ENCODE measurements at places on chromosomes 2 and 18. TPM values are rescaled to one million over a fixed set of nuclear protein-coding genes. Genes with fewer than 3 reads are reported as not detected.

DNA sequence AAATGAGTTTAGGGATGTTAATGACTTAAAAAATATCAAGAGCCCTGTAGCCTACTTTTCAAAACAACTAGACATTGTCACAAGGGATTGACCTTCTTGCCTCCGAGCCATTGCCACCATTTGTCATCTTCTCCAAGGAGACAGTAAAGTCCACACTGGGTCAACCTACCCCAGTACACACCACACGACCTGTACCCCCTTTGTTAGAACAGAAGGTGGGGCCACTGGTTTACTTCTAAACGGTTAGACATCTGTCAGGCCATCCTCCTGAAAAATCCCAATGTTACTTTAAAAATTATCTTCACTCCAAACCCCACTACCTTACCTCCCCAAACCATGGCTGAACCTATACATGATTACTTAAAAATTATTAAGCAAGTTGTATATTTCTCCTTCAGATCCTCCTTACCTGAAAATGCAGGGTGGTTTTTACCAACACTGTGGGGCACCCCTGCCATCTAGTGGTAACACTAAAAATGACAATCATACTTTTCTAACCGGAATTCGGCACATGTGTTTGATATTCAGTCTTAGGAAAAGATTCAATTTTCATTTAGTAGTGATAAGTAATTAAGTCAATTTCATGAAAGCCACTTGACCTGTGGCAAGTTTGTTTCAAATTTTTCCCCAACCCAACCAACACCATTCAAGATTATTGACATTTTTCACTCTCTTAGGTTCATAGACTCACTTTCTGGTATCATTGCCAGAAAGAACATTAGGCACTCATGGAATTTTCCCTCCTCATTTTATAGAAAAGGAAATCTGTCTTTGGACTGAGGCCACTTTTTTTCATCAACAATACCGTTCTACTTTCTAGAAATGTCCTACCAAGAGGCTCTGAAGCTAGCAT lies 265.3 kb upstream of the PKDCC start:
- no peaks in the 10 kb centered on the region for H3K4me1 ChIP-seq
- H3K27me3 ChIP-seq, result no peaks in the 10 kb centered on the region
- DNase-seq, result no peak
- H3K4me3 ChIP-seq, result no peak overlapping the region
- H3K36me3 ChIP-seq, result no peaks in the 10 kb centered on the region
- no peak overlapping the region for H3K27ac ChIP-seq

The PSMA8 gene
- not detected for total RNA-seq

GRCh38 chr2:191713837-191714236 lies 35.9 kb downstream of the NABP1 start:
- no peaks in the 10 kb centered on the region for H3K27me3 ChIP-seq
- no peaks in the 10 kb centered on the region for H3K4me1 ChIP-seq
- DNase-seq, result no peak

DNA sequence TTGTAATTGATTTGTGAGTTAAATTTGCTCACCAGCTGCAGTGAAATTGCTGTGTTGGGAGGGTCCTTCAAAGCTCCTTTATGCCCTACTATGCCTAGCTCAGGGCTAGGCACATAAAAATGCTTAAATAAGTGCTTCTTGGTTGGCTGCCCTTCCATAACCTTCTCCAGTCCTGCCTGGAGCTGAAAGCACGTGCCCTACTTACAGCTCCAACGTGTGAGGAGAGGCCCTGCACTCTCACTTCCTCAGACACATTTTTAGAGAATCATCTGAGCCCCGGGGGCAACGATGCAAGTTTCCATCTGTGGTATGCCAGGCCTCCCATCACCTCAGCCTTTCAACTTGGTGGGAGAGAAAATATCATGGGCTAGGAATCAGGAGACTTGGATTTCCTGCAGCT lies 202.7 kb downstream of the BCL11A start:
- no peaks in the 10 kb centered on the region for H3K36me3 ChIP-seq
- no peak for DNase-seq
- no peak overlapping the region for H3K4me3 ChIP-seq
- no peaks in the 10 kb centered on the region for H3K27me3 ChIP-seq

- no peaks in the 10 kb centered on the region for H3K4me1 ChIP-seq
- no peak for DNase-seq
- no peaks in the 10 kb centered on the region for H3K36me3 ChIP-seq
- H3K27me3 ChIP-seq, result no peaks in the 10 kb centered on the region
- H3K27ac ChIP-seq, result no peak overlapping the region
Measured at GRCh38 chr2:229133155-229133772, 137.8 kb downstream of the PID1 start.

The MYL1 gene
- total RNA-seq, result 0.48 TPM

- no peaks in the 10 kb centered on the region for H3K27me3 ChIP-seq
- H3K4me1 ChIP-seq, result no peaks in the 10 kb centered on the region
- DNase-seq, result peak; percentile 80
- peak overlapping the region; percentile 96 for H3K27ac ChIP-seq
Measured at GRCh38 chr18:76620321-76621170, 125.5 kb upstream of the ZNF516 start.

DNA sequence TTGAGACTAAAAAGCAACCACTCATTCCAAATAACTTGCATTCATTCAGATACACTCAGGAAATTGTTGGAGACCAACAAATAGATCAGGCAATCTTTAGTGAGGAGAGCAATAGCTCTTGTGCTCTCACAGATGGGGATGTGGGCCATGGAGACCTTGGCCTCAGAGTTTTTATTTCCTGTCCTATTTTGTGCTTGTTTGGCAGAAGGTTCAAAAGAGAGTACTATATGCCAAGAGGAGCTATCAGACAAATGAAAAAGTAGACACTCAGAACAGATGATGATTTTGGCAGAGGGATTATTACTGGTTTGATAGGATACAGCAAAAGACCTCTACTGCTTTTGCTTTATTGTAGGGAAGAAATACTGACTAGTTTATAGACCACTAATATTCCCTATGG lies 230.2 kb downstream of the KCNE4 start:
- no peak overlapping the region for H3K4me3 ChIP-seq
- no peaks in the 10 kb centered on the region for H3K4me1 ChIP-seq
- DNase-seq, result no peak
- no peak overlapping the region for H3K27ac ChIP-seq
- H3K36me3 ChIP-seq, result no peaks in the 10 kb centered on the region

- H3K4me1 ChIP-seq, result no peaks in the 10 kb centered on the region
- no peaks in the 10 kb centered on the region for H3K27me3 ChIP-seq
- H3K27ac ChIP-seq, result no peak overlapping the region
- no peak for DNase-seq
Measured at GRCh38 chr2:96359310-96359709, 23.7 kb downstream of the NCAPH start.

DNA sequence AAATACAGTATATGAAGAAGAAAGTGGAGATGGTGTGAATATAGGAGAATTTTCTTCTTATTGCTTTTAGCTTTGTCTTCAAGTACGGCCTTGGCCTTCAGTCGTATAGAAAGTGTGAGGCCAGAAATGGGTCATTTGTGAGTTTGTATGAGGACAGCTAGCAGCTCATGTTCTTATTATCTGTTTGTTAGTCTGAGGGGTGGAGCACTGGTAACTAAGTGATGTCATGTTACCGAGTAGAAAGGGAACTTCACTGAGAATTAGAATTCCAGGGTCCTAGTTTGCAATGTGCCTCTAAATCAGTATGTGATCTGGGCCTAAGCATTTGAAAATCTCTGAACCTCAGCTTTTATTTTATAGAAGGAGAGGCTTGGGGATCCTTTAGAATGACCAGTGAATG lies 588.6 kb downstream of the NRXN1 start:
- H3K27me3 ChIP-seq, result no peaks in the 10 kb centered on the region
- H3K27ac ChIP-seq, result no peak overlapping the region
- DNase-seq, result no peak

DNA sequence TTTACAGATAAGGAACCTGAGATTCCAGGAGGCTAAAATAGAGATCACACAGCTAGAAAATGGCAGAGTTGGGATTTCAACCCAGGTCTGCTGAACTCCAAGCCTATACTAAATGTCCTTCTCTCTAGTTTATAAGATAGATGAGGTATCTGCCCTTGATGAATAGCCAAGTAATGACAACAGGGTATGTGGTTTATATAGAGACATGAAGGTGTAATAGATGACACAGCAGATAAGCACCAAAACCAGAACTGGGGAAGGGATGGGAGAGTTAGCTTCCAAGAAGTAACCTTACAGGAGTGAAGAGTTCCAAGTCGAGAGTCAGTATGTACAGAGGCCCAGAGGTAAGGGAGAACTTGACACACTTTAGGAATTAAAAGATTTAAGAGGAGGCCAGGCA lies 104.7 kb upstream of the UBXN4 start:
- H3K4me1 ChIP-seq, result no peaks in the 10 kb centered on the region
- H3K36me3 ChIP-seq, result no peaks in the 10 kb centered on the region
- no peak overlapping the region for H3K27ac ChIP-seq
- DNase-seq, result no peak
- no peak overlapping the region for H3K4me3 ChIP-seq

DNA sequence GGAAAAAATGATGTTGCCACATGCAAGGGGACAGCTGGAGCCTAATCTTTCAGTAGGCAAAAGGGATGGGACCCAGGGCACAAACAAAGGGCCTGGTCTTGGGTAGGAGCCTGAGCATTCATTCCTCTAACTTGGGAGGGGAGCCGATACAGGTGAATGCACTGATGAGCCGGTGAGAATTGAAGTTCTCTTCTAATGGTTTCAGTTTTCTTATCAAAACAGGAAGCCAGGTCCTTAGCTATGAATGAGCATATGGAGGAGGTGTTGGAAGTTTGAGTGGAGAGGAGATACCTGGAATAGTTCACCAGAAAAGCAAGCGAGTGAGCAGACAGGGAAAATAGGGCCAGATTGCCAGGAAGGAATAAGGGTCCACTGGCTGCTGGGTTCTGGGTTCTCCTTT lies 10.1 kb downstream of the DPP4 start:
- H3K4me1 ChIP-seq, result no peaks in the 10 kb centered on the region
- no peak overlapping the region for H3K4me3 ChIP-seq
- no peak for DNase-seq
- H3K27ac ChIP-seq, result no peak overlapping the region
- H3K36me3 ChIP-seq, result no peaks in the 10 kb centered on the region

All from uterus (tissue), 4 donors.